Retina (tissue), 1 donor: ENCODE measurements at places on chromosomes 13 and 19.

DNA sequence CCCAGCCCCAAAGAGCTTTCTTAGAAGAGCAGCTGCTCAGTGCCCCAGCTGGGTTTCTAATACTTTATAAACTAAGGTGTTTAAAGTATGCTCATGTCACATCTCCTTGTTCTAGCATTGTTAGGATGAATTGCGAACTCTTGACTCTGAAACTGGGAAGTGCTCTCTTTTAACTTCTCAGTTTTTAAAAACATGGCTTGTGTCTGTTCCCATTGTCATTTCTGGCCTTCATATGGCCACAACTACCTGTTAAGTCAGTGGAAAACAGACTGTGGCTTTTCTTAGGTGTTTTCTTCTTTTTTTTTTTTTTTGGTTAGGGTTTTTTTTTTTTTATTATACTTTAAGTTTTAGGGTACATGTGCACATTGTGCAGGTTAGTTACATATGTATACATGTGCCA is 164.7 kb downstream of the KCNRG start:
- DNase-seq: no peak

- DNase-seq: no peak
Observed at GRCh38 chr13:67916650-67917049, 686.5 kb upstream of the PCDH9 start.

GRCh38 chr13:28046981-28047380 is 53.4 kb downstream of the FLT3 start:
- no peak for DNase-seq

DNA sequence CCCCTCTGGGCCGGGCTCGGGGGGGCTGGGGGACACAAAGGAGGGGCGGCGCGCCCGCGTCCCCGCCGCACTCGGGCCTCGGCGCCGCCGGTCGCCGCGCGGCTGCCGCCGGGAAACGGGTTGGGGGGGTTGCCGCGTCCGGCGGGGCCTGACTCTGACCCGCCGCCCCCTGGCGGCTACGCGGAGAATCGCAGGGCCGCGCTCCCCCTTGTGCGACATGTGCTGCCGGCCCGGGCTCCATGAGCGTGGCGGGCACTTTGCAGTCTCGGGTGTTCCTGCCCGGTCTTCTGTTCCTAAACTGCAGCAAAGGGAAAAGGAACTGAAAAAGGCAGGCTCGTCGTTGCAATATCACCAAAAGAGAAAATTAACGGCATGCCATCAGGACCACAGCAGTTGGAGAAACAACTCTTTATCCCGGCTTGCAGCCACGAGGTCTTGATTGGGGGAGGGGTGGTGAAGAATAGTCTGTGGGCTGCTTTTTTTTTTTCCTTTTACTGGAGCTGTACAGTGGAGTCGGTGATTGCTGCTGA is 1.5 kb downstream of the MIR17HG start:
- DNase-seq: peak; percentile 96

GRCh38 chr13:48542581-48543341 is 9.9 kb upstream of the RCBTB2 start:
- peak; percentile 81 for DNase-seq

GRCh38 chr19:10295847-10296591 is 6.3 kb downstream of the ICAM5 start:
- DNase-seq: no peak

- DNase-seq: peak; percentile 73
Observed at GRCh38 chr19:2475018-2475701, 767 bp upstream of the GADD45B start.

DNA sequence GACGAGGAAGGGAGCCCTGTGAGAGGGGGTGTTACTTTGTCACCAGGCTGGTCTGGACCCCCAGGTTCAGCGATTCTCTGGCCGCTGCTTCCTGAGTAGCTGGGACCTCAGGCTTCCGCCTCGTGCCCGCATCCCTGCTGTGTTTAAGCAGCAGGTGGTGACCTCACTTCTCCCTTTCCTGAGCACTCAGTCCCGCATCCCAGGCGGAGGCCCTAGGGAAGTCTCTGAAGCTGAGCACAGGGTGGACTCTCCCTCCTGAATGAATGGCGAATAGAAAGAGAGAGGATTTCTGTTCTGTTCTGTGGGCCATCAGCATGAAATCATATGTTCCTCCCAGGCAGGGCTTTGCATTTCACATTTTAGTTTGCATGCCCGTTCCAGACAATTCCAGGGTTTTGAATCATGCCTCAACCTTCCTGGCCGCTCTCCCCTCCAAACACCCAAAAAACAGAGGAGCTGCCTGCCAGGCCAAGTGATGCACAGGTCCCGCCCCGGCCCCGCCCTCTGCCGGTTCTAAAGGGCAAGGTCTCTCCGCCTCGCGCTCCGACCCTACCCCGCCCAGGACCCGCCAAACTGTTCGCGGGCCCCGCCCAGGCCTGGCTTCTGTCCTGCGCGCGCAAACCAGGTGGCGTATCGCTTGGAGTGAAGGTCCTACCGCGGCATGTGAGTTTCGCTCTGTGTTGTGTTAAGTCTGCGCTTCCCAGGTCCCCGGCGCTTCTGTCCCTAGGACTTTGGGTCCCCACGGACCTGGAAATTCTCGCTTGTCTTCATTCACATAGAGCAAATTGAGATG is 35.1 kb upstream of the ZNF808 start:
- peak; percentile 3 for DNase-seq

DNA sequence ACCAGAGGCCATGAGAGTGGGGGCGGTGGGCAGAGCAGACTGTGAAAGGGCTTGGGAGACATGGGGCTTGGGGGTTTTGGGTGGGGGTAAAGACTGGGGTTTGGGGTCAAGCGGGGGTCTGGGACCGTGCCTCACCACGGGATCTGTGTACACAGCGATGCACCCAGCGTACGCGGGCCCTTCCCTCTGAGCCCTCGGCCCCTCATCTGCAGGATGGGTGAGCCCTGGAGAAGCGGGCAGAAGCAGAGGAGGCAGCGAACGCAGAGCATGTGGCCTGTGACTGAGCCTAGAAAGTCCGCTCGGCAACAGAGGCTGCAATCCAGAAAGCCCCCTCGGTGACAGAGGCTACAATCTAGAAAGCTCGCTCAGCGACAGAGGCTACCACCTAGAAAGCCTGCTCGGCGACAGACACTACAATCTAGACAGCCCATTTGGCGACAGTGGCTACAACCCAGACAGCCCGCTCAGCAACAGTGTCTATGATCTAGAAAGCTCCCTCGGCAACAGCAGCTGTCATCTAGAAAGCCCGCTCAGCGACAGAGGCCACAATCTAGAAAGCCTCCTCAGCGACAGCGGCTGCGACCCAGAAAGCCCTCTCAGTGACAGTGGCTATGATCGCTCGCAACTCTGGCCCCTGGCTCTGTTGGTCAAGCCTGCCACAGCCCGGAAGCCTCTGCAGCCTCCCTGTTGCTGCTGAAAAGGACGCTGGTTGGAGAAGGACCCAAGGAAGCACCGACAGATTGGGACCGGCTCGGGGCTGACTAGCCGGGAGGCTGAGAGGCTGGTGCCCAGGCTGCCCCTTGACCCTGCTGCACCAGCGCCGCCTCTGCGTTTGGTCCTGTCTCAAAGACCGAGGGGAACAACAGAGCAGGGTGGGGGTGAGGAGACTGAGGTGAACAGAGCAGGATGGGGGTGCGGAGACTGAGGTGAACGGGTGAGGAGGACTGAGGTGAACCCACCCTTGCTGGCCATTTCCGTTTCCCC is 68.6 kb downstream of the SPACA7 start:
- no peak for DNase-seq

- DNase-seq: no peak
Observed at GRCh38 chr19:45646345-45646698, 7.1 kb upstream of the EML2 start.

- DNase-seq: no peak
Observed at GRCh38 chr13:45713106-45713690, 11.1 kb downstream of the CBY2 start.

- DNase-seq: peak; percentile 85
Observed at GRCh38 chr13:109785141-109785891, 1.1 kb downstream of the IRS2 start.
